ENCODE measurements at places on chromosomes 11 and 22.

GRCh38 chr22:46731246-46732040 lies 6.6 kb downstream of the CERK start:
- no peak for DNase-seq

DNA sequence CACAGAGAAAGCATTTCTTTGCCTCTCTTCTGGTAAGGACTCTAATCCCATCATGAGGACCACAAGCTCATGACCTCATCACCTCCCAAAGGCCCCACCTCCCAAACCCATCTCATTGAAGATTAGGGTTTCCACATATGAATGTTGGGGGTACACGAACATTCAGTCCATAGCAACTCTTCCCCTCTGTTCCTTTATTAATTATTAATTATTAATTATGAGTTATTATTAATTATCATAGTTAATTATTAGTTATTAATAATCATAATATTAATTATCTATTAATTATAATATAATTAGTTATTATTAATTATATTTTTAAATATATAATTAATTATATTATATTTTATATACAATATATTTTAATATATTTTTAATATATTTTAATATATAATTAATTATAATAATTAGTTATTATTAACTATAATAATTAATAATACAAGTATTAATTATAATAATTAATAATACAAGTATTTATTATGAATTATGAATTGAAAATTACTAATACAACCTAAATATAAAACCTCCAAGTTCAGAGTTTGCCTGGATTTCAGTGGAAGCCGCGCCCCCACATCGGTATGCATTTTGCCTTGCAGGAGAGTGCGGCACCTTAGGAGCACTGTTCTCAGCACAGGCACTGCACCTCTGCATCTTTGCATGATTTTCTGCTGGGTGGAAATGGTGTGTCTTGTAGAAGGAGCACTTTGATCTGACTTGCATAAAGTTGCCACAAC lies 128.0 kb upstream of the FGF3 start:
- DNase-seq = no peak

DNA sequence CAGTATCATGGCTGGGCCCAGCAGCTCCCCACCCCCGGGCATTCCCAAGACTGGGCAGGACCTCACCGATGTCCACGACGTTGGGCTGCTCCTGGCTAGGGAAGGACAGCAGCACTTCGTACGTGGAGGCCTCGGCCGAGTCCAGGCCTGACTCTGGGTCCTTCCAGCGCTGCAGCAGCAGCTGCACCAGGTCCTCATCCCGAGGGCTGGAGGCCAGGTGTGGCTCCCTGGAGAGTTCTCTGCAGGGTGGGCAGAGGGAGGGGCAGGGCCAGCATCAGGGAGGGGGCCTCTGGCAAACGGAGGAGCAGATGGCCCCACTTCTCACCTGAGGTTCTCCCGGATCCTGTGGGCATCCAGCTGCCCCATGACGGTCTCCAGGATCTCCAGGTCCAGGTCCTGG lies 341 bp downstream of the NAALADL1 start:
- DNase-seq = no peak

DNA sequence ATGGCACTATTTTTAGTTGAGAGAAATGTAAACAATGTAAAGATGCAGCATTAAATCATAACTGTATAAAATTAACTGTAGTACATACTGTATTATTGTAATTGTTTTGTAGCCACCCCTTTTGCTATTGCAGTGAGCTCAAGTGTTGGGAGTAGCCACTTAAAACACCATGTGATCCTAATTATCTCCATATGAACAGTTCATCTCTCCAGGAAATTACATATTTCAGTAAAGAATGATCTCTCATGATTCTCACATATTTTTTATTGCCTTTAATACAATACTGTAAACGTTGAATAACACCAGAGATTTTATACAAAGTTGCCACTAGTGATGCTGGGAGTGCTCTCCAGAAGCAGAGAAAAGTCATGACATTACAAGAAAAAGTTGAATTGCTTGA lies 1768.6 kb downstream of the LRRC4C start:
- DNase-seq = no peak

DNA sequence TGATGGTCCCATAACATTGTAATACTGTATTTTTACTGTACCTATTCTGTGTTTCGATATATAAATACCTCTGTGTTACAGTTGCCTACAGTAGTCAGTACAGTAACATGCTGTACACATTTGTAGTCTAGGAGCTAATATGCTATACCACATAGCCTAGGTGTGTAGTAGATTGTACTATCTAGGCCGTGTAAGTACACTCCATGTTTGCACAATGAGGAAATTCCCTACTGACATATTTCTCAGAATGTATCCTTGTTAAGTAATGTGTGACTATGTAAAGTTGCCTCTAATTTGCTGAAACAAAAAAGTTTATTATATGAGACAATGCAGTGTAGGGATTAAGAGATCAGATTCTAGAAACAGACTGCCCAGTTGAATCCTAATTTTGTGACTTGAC lies 21.3 kb downstream of the CAPRIN1 start:
- no peak for DNase-seq

DNA sequence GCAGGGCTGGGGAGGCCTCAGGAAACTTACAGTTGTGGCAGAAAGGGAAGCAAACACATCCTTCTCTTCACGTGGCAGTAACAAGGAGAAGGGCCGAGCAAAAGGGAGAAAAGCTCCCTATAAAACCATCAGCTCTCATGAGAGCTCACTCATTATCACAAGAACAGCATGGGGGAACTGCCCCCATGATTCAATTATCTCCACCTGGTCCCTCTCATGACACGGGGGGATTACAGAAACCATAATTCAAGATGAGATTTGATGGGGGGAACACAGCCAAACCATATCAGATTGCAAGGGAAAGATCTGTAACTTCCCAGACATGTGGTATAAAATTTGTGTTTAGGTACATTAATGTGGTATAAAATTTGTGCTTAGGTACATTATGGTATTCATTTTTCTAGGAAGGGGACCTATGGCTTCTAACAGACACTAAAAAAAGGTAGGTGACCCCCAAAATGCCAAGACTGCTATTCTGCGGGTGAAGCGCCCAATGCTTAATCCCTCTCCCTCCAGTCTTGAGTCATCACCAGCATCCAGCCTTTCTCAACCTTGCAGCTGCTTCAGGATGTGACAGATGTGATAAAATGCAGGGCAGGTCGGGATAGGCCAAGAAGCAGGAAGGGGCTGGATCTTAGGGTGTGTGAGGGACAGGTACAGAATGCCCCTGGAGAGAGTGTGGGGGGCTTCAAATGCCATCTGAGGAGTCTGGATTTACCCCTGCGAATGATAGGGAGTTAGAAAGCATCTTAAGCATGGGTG lies 57.7 kb upstream of the AMPD3 start:
- DNase-seq = peak; percentile 26

- DNase-seq = peak; percentile 39
Measured at GRCh38 chr22:17744430-17744829, 29.8 kb downstream of the BID start.

DNA sequence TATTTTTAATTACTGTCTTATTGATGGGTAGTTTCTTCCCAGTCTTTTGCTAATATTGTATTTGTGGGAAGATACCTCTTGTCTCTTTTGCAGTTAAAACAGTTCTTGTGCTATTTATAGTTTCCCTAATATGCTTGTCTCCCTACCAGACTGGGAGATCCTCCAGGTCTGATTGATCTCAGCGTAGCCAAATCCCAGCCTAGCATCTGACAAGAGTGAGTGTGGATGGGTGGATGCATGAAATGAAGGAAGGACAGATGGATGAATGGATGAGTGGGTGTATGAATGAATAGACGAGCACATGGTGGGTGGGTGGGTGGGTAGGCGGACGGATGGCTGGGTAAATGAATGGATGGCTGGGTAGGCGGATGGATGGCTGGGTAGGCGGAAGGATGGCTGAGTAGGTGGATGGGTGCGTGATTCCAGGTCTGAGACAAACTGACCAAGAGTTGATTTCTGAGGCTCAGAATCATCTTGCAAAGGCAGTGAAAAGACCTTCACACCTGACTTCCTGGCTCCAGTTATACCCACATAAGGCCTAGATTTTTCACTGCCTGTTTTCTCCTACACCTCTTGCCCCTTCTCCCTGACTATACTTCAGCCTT lies 11.4 kb downstream of the DNAJB13 start:
- DNase-seq = no peak

- no peak for DNase-seq
Measured at GRCh38 chr11:126338346-126339055, 17.0 kb upstream of the ST3GAL4 start.

- peak; percentile 7 for DNase-seq
Measured at GRCh38 chr11:77091146-77091940, 11.3 kb upstream of the OMP start.

GRCh38 chr11:124884340-124884739 lies 13.3 kb downstream of the ROBO4 start:
- DNase-seq = no peak

- DNase-seq = no peak
Measured at GRCh38 chr11:86418917-86419316, 44.2 kb downstream of the CCDC81 start.

- no peak for DNase-seq
Measured at GRCh38 chr22:46364341-46365165, 29.0 kb downstream of the TRMU start.

GRCh38 chr11:110000850-110001249 lies 92.3 kb upstream of the ZC3H12C start:
- DNase-seq = no peak

DNA sequence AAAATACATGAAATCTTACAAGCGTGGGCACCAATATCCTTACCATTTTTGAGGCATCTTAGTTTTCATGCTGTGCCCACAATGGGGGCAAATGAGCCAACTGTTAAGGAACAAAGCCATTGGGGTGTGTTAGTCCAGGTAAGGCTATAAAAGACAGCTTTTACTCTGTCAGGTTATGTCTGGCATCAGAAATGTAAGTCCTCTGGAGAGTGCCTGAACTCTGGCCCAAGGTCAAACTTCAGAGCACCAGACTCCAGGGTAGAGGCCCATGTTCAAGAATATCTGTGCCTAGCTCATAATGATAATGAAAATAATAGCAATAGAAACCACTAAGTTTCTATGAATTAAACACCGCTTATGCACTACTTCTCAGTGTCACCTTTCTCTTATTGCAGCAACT lies 105.5 kb downstream of the CSNK2A3 start:
- no peak for DNase-seq

GRCh38 chr11:131640320-131640719 lies 269.9 kb downstream of the NTM start:
- no peak for DNase-seq

GRCh38 chr11:67611704-67612587 lies 5.2 kb downstream of the NDUFV1 start:
- no peak for DNase-seq

DNA sequence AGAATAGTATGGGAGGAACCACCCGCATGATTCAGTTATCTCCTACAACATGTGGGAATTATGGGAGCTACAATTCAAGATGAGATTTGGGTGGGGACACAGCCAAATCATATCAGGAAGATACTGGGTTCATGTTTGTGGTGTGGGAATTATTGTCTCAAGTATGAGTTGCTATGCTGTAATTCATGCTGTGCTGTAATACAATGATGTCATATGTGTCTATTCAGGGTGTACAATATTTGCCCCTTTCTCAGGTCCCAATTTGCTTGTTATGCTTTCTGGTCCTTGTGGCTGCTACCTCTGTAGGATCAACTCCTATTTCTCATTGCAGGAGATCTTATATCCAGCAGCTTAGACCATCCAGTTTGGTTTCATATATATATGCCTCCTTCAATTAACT lies 52.2 kb upstream of the ARHGAP20 start:
- no peak for DNase-seq

DNA sequence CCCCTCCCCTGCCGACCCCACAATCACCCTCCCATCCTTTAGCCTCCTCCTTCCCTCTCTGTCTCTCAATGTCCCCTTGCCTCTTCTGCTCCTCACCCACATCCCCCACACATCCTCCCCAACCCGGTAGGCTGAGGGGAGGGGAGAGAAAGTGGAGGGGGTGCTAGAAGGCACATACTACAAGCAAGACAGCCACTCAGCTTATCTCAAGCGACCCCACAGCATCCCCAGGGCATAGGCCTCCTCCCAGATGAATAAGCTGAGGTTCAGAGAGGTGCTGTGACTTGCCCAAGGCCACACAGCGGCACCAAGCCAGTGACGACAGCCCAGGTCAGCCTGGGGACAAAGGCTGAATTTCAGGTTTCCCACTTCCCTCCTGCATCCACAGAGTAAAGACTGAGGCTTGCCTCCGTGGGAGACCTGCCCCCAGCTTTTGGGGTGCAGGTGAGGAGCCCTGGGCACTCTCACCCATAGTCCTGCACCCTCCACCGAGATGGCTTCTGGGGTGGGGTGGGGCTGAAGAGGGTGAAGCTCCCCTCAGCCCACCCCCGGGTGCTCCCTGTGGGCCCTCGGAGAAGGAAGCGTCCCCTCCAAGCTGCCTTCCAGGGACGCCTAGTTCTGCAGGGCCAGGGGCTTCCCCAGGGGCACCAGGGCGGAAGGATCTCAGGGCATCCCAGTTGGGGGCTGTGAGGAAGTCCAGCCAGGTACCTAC lies 511 bp downstream of the RAC2 start:
- no peak for DNase-seq

DNA sequence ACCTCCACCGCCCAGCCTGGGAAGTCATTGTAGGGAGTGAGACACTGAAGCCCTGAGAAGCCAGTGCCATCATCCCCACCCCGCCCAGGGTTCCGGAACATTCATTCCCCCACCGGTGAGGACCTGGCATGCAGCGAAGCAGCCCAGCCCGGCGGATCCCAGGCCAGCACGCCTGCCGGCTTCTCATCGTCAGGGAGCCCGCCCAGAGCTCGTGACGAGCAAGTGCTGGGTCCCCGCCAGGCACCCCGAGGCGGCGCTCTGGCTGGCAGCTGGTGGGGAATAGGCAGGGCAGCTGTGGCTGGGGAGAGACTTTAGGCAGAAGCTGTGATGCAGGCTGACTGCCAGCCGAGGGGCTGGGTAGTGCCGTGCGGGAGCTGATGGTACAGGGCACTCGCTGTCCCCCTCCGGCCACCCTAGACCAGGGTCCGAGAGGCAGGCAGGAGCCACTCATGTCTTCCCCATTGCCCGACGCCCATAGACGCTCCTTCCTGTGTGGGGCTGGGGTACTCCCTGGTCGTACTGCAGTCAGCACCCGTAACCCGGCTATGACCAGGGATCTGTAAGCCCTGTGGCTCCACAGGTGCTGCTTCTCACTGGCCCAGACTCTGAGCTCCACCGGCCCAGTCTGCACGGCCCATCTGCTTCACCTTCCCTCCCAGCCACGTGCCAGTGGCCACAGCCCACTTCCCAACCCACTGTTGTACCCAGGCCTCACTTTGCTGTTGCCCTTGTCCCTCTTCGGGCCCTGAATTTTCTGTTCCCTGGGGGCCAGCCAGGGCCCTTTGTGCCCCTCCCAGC lies 24.5 kb upstream of the CABP7 start:
- DNase-seq = no peak

DNA sequence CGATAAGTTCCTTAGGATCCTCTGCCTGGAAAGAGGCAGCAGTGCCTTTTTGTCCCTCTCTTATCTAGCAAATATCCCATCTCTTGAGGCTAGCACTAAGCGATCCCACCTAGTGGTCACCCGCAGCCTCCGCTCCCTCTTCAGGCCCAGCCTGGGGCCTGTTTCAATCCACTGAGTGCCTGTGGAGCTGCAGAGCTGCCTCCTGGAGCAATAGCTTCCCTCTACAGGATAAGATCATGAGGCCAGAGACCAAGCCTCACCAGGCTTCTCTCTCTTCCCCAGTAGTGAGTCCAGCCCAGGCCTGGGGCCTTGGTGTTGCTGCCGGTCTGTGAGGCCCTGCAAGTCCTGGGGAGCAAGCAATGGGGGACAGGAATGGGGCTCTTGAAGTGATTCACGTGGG lies 65.8 kb downstream of the SLC22A12 start:
- DNase-seq = no peak

GRCh38 chr11:17459236-17459896 lies 17.3 kb downstream of the ABCC8 start:
- DNase-seq = no peak

- no peak for DNase-seq
Measured at GRCh38 chr11:76798671-76799065, 15.5 kb downstream of the TSKU start.

Data from NCI-H524 treated with DMSO at 0.1 percent for 48 hours (cell line).